Fibroblast of skin of abdomen (primary cell): ENCODE measurements at places on chromosomes 5 and 9.

- no peak for DNase-seq
These were observed 139.9 kb downstream of the GPBP1 start for GRCh38 chr5:57313716-57314115.

- DNase-seq, result no peak
These were observed 2.7 kb downstream of the PHYKPL start for GRCh38 chr5:178229861-178230260.

- no peak for DNase-seq
These were observed 116.7 kb downstream of the NR6A1 start for GRCh38 chr9:124654431-124654830.

DNA sequence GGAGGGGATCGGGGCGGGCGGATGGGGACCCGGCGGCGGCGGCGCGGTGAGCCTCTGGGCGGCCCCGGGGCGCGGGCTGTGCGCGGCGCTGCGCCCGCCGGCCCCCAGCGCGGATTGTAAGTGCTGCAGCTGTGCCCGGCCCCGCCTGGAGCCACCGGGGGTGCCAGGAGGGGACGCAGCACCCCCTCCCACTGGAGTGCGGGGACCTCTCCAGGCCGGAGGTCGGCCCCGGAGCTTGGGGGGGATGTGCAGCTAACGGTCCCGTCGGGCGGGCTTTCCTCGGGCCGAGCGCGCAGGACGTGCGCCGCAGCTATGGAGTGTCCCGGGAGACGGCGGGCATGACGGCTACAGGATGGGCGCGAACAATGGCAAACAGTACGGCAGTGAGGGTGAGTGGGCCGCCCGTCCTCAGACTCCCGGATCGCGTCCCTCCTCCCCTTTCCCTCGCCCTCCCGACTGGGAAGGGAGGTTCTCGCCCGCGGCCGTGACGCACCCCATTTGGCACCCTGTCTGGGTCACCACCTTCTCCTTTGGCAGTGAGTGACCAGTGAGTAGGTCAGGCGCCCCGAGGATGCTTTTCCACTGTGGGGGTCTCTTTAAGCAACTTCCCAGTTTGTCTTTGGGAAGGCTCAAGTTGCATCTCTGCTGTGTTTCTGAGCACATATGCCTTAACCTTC lies 483 bp downstream of the FBXL7 start:
- peak; percentile 23 for DNase-seq

DNA sequence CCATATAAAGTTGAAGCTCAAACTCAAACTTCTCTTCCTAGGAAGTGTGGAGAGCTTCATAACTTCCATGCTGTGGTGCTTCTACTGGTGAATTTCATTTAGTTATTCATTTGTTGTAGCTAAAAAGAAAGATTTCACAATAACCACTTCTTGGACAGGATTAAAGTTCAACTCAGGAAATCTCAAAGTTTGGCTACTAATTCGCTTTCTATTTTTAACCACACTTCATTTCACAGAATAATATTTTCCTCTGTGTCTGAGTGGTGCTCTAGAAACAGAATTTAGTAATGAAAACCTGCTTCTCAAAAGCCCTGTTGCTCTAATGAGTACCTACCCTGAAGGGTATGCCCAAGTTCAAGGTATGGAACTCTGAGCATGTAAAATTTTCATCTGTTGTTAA lies 73.9 kb downstream of the ACTBL2 start:
- peak; percentile 36 for DNase-seq

GRCh38 chr5:54825005-54825404 lies 160.4 kb downstream of the ESM1 start:
- DNase-seq, result peak; percentile 31

- DNase-seq, result no peak
These were observed 63.2 kb downstream of the TTLL11 start for GRCh38 chr9:122029898-122030297.

- peak; percentile 72 for DNase-seq
These were observed at the start of gene TICAM2 for GRCh38 chr5:115601701-115602590. Gene TICAM2, minus strand, starts transcription at chr5:115602479. Its CDS starts 21,223 bp downstream, at chr5:115581256.

DNA sequence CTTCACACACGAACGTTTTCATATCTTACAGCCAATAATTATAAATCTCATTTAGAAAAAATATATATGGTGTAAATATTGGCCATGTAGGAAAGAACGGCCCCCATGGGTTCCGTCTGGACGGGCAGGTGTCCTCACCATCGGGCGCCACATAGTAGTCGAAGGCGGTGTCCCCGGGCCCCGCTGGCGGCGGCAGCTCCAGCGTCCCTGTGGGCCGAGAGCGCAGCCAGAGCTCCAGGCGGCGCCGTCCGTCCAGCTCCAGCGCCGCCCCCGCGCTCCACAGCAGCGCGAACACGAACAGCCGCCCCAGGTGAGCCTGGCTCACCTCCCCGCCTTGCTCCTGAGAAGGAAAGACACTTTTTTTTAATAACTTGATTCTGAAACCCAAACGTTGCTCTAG lies 134.6 kb downstream of the DNAH5 start:
- no peak for DNase-seq

DNA sequence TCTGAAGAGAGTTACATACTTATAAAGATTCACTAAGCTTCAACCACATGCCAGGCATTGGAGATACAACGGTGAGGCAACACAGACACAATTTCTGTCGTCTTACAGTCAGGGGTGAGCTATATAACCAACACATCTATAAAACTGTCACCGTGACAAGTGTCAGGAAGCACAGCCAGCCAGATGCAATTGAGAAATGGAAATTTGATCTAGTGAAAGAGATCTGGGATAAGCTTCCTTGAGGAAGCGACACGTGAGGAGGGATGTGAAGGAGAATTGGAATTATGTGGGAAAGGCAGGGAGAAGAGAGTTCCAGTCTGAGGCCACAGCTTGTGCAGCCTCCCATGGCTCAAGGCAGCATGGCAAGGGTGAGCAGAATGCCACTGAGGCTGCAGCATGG lies 50.9 kb upstream of the ZNF354B start:
- no peak for DNase-seq

DNA sequence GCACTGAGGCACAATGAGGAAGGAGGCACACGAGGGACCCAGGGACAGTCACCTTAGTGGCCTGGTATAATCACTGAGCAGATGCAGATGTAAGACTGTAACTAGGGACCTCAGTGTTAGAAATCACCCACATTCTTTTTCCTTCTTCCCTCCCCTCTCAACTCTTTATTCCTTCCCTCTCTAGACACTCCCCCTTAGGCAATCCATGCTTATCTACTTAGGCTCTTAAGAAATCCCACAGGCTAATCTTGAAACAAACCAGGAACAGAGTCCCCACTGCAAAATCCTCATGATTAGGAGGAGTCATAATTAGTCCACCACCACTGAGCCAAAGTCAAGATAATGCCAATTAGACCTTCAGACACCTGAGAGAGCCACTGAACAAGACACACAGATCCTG lies 84.7 kb downstream of the ELAVL2 start:
- no peak for DNase-seq

DNA sequence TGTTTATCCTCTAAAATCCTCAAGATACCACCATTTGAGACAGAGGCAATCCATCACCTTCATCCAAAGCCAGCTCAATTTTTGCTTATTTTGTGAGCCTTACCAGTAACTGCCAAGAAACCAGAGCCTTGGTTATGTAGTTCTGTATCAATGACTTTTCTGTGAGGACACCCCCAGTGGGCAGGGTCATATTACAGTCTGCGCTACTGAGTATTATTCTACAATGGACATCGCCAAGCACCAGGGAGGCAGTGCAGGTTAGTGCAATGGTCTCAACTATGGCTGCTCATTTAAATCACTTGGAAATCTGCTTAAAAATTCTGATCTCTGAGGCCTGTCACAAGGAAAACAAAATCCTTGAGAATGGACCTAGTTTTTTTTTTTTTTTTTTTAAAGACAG lies 90.5 kb upstream of the NIPAL4 start:
- DNase-seq, result no peak

DNA sequence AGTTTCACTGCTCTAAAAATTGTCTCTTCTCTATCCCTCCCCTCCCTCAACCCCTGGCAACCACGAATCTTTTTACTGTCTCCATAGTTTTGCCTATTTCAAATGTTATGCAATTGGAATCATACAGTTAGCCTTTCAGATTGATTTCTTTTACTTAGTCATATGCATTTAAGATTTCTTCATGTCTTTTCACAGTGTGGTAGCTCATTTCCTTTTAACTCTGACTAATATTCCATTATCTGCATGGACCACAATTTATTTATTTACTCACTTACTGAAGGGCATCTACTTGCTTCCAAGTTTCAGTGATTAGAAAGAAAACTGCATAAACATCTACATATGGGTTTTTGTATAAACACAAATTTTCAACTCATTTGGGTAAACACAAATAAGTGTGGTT lies 372.3 kb downstream of the CDH18 start:
- peak; percentile 22 for DNase-seq

DNA sequence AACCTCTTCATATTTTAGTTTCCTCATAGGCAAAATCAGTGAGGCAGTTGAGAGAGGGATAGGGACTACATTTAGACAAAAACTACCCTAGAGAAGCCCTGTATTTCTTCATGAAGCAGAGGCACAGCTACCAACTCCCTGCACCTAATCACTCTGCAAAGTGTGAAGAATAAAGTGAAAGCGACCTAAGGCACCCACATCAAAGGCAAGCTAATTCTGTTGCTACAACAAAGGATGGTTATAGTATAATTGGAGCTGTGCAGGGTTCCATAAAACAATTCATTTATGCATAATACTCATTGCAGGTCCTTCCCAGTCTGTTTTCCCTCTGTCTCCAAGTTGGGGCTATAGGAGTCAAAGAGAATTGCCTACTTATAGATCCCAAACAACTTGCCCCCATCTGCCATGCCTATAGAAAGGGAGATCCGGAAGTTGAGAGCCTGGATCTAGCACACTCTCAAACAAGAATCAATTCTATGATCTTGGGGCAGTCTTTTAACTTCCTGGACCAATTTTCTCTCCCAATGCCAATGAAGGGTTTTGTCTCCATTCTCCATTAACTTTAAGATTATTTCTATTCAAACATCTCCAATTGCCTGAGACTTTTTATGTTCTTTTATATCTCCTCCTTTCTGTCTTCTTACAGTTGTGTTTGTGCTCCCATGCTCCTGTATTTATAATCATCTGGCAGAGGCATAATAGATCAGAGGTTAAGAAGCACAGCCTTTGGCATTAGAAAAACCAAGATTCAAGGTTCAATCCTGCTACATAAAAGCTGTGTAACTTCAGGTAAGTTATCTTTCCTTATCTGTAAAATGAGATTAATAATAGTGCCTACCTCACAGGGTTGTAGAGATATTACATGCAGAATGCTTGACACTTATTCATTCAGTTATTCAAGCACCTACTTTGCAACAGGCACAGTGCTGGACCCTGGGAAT lies 56.0 kb upstream of the PTGER4 start:
- no peak for DNase-seq

DNA sequence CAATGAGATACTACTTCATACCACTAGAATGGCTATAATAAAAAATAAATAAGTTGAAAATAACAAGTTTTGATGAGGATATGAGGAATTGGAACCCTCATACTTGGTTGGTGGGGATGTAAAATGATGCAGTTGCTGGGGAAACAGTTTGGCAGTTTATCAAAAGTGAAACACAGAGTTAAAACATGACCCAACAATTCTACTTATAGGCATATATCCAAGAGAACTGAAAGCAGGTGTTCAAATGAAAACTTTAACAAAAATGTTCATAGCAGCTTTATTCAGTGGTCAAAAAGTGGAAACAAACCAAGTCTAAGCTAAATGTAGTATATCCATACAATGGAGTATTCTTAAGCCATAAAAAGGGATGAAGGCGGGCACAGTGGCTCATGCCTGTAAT lies 13.1 kb upstream of the LHFPL2 start:
- DNase-seq, result no peak

DNA sequence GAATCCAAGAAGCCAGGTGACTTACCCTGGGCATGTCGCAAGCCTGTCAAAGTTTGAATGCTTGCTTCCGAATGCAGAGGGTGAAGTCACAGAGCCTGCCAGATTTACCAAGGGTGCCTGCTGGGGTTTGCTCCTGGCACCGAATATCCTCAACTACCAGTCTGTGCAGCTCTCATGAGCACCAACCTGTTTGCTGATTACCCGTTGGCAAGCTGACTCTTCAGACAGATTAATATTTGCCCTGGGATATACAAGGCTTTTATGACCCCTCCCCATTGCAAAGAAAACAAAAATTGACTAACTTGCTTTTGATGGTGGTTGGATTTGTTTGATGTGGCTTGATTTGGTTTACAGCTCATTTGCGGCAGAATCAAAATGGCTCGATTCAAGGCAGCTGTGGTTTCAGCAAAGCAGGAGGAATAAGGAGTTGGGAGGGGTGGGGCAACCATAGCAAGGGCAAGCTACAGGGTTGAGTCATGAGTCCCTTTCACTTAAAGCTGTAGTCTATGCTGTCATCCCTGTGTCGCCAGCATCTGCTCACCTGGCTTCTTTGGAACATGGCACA lies 82.3 kb upstream of the AGXT2 start:
- peak; percentile 70 for DNase-seq

- no peak for DNase-seq
These were observed 157.6 kb upstream of the IRX2 start for GRCh38 chr5:2909035-2909434.

DNA sequence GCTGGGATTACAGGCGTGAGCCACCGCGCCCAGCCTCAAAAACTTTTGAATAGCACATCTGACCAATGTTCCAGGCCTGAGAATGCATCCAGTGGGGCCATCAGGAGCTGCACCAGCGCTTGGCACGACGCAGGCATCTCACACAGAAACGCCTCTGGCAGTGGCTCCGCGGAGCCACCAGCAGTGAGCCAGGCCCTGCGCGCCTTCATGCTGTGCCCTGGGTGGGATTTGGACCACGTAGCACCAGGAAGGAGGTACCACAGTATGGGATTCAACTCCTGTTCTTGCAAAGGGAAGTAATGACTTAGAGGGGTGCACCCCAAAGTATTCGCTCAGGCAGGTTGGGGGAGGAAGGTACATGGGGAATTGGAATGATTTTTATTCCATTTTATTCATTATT lies 3.0 kb downstream of the CCDC187 start:
- DNase-seq, result no peak

DNA sequence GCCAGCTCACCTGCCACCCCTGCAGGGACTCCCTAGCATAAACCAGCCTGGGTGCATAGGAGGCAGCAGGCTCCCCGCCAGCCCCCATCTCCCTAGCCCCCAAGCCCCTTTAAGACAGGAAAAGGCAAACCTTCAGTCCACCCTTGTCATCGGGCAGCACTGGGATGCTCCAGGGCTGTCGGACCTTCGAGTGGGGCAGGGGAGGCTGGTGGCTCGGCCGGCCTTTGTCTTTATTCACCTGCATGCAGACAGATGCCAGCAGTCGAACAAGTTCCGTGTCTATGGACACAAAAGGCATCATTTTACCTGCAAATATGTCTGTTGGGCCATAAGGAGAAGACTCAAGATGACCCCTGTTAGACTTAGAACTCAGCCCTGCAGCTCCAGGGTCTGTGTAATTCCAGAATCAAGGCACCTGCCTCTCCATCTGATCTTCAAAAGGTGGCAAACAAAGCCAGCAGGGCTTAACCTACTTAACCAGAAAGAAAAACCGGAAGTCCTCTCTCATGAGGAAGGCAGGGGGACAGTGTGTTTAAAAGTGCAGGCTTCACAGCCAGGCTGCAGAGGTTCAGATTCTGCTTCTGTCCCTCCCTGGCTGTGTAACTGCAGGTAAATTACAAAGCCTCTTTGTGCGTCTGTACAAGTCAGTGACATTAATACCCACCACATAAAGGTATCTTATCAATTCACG lies 16.2 kb downstream of the ANKS6 start:
- DNase-seq, result no peak

- DNase-seq, result peak; percentile 76
These were observed 6.8 kb upstream of the PRUNE2 start for GRCh38 chr9:76912636-76913275.
